ENCODE measurements at places on chromosomes 4 and X. TPM values are rescaled to one million over a fixed set of nuclear protein-coding genes. Genes with fewer than 3 reads are reported as not detected.

DCAF8L2 gene
- polyA plus RNA-seq: not detected

RAB9B gene
- 0.59 TPM for polyA plus RNA-seq

TASL gene
- 1.8 TPM for polyA plus RNA-seq

PDS5A gene
- polyA plus RNA-seq: 42.8 TPM

PROM1 gene
- not detected for polyA plus RNA-seq
